SW 1271 (cell line): ENCODE measurements at places on chromosomes 11 and 22.

GRCh38 chr22:39435616-39436015 is 21.2 kb upstream of the MGAT3 start:
- no peak for DNase-seq

DNA sequence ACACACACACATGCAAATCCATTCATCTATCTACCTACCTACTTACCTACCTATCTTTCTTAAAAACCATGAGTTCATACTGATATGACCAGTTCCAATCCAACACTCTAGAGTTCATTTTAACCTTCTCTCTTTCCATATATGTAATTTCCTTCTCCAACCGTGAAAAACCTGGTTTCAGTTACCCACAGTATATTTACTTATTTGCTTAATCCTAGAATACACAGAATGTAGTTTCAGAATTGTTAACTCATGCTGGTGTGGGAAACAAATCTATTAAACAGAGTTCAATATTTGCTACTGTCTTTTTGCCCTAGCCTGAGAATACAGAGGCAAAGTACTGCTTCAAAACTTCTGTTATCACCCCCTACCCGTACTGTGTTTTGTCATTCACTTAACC is 101.3 kb downstream of the RRM1 start:
- DNase-seq = no peak

GRCh38 chr22:19176175-19176643 is 2.3 kb downstream of the SLC25A1 start:
- DNase-seq = no peak

DNA sequence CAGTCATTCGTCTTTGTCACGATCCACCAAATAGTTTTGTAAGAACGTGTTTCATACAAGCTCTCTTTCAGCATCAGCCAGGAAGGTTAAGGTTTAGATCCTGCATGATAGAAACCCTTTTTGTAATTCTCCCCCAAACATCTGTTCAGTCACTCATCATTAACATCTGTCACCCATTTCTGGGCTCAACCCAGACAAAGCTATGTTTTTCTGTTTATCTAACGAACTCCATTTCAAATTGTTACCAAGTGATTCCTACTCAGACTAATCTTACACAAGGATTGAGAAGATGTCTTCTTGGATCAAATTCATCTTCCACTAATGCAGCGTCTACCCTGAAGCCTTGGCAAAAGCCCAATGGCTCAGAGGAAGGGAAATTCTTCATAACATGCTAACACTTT is 58.8 kb downstream of the FZD4 start:
- DNase-seq = no peak

DNA sequence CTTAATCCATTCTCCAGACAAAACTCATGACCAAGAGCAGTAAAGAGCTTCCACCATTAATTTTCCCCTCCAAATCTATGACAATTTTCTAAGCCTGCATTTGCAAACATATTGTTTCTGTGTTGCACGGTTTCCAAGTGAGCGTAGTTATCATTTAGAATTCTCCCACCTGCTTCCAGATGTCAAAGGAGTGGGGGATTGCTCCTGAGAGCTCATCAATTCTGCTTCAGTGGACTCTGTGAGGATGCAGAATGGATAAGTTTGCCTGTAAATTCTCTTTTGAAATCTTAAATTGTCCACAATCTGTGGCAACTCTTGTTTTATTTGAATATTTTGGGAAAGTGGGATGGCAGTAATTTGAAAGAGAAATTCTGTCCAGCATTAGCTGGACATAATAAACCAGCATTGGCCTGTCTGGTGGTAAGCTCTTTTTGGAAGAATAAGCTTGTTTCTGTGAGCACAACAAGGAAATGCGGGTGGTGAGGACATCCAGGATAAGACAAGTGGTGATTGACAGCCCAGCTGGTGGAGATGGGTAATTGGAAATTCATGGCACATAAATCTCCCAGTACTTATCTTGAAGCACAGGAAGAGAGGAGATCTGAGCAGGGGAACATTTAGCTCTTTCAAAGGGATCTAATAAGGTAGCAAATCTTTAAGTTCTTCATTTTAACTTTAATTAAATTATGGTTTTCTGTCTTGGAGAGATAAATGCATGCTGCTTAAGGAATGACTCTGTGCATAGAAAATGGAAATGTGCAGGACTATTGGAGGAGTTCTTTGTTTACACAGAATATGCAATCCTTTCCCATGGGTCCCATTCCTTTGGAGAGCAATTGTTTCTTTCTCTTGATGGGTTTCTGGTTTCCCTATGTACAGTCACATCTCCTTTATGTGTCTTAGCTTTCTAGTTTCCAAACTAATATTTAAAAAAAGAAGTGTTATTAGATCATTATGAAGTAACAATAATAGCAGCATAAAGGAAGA is 73.2 kb downstream of the FAT3 start:
- DNase-seq = no peak

GRCh38 chr11:72824811-72825505 is 10.7 kb downstream of the ATG16L2 start:
- no peak for DNase-seq

DNA sequence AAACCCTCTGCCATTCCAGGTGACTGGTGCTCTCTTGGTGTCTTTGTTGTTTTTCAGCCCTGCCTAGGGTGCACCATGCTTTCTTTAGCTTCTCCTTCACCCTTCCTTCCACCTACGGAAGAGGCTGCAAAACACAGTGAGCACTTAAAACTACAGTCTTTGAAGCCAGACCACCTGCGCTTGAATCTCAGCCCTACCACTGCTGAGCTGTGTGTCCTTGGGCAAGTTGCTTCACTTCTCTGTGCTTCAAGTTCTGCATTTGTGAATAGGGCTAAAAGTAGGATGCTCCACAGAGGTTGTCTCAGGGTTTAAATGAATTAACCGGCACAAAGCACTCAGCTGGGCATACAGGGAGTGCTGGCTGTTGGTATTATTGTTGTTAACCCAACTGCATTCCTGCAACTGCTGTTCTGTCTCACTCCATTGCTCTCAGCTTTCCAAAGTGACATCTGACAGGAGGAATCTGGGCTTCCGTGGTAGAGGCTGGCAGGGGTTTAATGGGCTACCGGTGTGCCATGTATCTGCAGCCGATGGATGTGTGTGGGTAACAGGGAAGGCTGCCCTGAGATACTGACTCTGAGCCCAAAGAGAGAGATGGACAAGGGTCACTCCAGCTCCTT is 139.3 kb downstream of the FBXO7 start:
- DNase-seq = no peak

- DNase-seq = no peak
Measured at GRCh38 chr11:83147895-83148294, 9.0 kb upstream of the PCF11 start.

DNA sequence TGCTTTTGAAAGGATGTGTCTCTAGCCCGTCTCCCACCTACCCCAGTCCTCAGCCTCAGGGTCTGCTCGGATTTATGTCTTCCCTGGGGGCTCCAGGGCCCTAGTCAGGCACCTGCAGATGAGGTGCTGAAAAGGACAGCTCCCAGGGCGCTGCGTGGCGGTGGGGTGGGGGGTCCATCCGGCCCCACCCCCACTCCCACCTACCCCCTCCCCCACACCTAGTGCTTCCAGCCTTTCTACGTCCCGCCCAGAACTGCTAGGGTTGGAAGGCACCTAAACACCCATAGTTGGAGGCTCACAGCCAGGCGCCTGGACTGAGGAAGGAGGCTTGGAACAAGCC is 1.4 kb upstream of the ROBO3 start:
- no peak for DNase-seq

- no peak for DNase-seq
Measured at GRCh38 chr22:47564158-47564450, 801.7 kb downstream of the TBC1D22A start.

DNA sequence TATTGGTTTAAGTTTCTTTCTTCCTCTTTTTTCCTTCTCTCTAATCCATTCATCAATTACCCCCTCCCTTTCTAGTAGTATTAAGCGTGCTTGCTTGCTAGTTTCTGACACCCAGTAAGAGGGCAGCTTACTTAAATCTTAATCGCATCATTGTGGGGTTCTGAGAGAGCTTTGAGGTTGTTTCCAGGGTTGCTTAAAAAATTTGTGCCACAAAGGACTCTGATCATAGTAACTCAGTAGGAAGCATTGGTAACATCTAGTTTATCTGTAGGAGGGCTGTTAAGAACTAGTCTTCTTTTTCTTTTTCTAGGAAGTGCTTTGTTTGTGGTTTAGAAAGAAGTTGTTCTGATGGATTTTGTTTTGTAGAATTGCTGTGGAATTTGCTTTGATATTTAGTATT is 45.3 kb downstream of the TMEM135 start:
- DNase-seq = no peak

GRCh38 chr22:37260901-37261336 is 16.9 kb upstream of the RAC2 start:
- DNase-seq = peak; percentile 43

DNA sequence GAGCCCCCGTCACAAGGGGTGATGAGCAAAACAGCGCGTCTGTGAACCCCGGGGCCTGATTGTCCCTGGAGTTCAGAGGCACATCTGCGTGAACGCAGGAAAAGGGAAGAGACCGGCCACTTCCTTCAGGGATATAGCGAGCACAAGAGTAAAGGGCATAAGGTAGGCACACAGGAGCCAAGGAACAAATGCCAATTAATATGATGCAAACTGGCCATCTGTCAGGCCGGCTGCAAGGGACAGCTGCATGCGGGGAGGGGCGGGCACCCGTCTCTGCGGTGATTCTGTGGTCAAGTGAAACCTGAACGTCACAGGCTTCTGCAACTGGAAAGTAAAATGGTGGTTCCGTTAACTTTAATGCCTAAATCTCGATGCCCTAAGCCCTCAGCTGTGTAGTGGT is 64.7 kb downstream of the TRIM29 start:
- no peak for DNase-seq

DNA sequence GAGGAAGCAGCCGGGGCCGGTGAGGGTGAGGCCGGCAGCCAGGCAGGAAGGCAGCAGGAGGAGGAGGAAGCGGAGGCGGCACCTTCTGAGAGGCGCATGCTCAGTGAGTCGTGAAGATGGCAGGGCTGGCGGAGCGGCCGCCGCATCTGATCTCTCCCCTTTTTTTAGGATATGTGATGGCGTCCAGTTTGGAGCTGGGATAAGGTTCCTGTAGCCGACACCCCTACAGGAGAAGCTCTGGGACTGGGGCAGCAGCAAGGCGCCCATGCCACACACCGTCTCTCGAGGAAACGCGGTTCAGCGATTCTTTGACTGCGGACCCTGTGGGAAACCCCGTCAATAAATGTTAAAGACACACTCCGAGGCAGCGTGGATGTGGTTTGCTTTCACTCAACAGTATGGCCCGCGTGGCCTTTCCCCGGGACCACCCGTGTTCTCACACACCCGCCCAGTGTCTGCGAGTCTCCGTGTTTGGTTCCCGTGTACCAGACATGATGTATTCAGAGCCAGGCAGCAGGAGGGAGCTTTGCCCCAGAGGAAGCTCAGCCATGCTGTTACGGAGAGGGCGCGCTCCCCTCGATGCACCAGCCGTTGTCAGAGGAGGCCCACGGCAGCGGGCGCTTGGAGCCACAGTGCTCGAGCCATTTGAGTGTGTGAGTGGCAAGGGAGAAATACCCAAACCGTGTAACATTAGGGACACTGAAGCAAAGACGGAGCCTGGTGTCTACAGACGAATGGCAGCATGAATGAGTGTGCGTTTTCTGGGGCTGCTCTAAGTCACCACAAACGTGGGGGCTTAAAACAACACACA is 27.7 kb upstream of the PARVB start:
- no peak for DNase-seq

- DNase-seq = peak; percentile 3
Measured at GRCh38 chr22:27401321-27401720, 400.2 kb downstream of the MN1 start.

GRCh38 chr11:34266090-34266912 is 91.5 kb downstream of the ABTB2 start:
- no peak for DNase-seq

DNA sequence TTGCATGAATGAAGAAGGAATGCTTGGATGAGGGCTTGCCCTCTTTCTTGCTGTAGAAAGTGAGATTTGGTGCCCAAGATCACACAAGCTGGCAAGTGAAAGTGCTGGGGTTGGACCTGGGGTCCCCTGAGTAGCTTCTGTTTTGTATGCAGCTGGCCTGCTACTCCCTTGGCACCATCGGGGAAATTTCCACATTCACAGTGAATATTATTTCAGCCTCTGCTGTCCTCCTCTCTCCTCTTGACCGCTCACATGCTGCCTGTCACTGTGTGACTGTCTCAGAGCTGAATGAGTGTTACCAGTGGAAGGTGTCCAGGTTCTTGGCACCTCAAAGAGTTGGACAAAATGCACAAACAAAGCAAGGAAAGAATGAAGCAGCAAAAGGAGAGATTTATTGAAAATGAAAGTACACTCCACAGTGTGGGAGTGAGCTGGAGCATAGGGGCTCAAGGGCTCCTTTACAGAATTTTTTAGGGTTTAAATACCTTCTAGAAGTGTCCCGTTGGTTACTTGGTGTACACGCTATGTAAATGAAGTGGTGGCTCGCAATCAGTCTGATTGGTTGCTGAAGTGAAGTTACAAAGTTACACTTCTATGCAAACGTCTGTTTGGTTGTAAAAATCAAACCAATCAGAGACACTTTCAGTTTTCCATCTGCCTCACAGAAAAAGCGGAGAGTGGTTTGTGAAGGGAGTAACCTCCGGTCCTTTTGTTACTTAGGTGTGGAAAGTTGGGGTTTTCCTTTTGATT is 87.4 kb downstream of the DEPDC5 start:
- DNase-seq = no peak

GRCh38 chr11:17405232-17406005 is 17.0 kb upstream of the KCNJ11 start:
- DNase-seq = peak; percentile 16

GRCh38 chr22:50227579-50228215 is 17.1 kb downstream of the TUBGCP6 start:
- no peak for DNase-seq

- no peak for DNase-seq
Measured at GRCh38 chr22:50734986-50735738, 2.8 kb upstream of the ACR start.

DNA sequence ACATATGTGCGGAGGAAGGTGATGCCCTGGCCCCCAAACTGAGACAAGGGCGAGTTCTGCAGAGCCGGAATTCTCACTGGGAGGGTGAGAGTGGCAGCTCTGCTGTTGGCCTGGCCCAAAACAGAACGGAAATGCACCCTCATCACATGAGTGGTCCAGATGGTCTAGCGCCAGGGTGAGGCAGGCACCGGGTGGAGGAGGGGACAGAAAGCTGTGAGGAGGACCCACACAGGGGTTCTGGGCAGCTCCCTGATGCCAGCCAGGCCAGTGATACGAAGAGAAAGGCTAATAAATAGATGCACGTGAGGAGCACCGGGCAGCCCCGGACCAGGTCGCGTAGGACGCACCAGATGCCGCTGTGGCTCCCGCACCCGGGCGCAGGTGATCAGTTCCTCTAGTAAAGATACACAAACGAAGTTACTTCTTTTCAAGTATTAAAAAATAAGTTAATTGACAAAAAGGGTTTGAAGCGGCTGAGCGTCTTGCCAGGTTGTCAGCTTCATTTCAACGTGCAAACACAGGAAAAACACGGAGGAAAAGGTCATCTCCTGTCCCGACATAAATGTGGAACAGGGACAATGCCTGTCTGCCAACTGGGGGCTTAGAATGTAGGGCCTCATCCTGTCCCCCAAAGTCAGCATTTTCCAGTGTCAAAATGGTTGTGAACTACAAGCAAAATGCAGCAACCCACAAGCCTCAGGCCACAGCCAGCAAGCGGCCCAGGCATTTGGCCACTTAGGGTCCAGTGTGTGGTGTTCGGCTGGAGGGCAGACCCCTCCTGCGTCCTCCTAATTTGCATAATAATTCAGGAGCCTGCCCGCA is 15.3 kb upstream of the BID start:
- no peak for DNase-seq
